ENCODE measurements at places on chromosomes 7 and 10.

DNA sequence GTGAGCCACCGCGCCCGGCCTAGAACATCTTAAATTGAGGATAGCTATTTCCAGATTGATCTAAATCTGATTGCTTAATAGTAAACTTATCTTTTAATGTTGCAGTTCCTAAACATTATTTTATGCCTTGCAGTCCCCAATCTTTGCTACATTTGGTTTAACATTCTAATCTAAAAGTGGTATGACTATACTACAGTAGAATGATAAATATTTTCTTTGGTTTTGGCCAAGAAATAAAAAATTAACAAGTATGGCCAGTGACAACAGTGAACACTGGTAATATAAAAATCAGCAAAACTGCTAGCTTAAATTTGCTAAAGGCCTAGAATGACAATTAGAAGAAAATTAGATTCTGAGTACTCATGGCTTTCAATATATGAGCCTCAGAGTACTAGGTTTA, 73.5 kb downstream of the CDK6 start:
- no peak for DNase-seq

- no peak for DNase-seq
Measured at GRCh38 chr10:12740813-12741212, 260.7 kb downstream of the CCDC3 start.

DNA sequence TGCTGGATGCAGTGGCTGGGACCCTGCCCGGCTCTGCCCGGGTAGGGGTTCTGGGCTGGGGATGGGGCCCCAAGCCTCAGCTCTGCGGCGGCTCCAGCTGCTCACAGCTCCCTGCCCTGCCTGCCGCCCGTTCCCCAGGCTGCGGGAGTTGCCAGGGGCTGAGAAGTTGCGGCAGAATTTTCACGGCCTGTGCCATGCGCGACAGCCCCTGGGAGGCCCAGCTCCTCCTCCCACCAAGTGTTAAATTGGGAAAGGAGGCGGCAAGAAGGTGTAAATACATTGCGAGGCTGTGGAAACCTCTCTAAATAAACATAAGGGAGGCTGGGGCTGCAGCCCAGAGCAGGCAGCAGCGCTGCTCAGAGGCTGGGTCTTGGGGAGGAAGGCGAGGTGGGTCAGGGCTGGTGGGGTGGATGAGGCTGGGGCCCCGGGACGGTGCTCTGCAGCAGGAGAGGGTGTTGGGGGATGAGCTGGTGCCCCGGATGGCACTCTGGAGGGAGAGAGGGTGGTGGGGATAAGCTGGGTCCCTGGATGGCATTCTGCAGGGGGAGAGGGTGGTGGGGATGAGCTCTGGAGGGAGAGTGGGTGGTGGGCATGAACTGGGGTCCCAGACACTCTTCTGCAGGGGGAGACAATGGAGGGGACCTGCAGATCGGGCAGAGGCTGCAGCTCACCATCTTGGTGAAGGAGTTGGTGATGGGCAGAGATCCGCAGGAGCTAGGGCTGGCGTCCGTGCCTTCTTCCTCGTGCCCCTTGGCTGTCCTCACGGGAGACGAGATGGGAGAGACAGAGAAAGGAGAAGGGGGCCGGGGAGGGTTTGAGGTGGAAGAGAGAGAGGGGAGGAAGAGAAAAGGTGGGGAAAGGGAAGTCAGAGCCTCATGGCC, 85.5 kb upstream of the GNA12 start:
- DNase-seq: no peak

DNA sequence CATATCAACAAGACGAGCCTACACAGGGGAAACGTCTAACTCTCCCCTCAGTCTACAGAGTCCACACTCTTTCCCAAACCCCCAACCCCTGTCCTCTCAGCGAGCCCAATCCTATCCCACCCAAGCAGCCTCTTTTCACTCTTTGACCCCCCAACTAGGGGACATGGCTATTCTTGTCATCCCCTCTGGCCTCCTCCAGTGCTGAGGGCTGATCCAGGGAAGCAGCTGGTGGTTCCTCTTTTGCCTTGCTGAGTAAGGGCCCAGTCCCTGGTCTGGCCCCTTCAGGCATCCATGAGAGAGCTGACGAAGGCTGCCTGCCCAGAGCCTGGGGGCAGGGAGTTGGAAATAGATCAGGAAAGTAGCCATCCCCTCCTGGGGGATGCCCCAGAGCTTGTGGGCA, 6.4 kb downstream of the NOBOX start:
- no peak for DNase-seq

GRCh38 chr7:32583791-32584190, 88.5 kb downstream of the AVL9 start:
- DNase-seq: no peak

DNA sequence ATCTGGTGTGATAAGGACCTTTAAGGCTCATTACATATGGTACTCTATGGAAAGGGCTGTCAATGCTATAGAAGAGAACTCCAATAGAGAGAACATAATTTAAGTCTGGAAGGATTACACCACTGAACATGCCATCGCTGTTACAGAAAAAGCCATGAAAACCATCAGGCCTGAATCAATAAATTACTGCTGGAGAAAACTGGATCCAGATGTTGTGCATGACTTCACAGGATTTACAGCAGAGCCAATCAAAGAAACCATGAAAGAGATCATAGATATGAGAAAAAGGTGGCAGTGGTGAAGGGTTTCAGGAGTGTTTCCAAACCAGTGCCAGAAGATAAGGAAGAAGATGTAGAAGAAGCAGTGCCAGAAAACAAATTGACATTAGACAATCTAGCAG, 18.9 kb upstream of the GPR22 start:
- DNase-seq: no peak

DNA sequence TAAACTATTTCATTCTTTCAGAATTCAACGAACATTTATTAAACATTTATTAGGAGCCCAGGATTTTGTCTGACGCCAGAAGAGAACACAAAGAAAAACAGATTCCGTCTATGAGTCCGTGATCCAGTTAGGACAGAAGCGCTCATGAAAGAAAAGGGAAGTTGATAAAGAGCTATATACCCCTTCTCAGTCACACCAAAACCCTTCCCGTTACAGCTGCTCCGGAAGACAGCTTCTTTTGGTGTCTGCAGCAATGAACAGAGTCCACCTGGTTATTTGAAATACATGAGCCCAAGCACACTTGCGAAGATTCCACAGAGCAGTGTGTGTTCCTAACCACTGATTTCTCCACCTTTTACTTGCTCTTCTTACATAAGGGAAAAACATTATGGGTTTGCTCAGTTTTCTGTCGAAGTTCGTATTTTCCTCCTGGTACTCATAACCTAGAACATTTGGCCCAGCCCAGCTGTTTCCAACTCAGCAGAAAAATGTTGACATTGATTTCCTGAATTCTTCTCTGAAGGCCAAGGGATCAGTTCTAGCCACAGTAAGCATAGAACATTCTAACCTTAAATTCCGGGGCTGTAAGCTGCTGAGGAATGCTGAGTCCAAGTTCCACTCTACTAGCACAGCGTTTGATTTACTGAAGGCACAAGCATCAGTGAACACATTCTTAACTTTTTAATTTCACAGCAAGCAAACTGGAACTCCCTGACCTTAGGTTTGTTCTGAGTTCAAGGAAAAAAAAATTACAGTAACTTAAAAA, 206.5 kb downstream of the SORCS1 start:
- DNase-seq: no peak
